ENCODE measurements at places on chromosomes 3 and 15.
A peak's percentile ranks its signal among the peaks of the same experiment; 100 is the strongest.

DNA sequence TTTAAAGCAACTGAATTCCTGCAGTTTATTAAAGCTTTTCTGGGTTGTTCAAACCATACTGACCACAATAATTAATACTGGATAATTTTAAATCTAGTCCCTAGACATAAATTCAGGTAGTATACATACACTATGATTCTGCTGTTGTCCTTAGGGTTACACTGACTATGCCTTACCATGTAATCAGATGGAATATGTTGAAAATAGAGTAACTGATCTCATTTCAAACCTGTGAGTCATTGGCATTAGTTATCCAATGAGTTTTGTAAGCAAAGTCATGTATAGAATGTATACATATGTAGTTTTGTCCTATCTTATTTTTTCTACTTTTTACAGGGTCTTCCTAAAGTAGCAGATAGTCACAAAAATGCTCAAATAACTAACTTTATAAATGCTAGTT, 517.1 kb upstream of the CCDC54 start:
- no peak for DNase-seq

GRCh38 chr15:97941572-97941971, 18.9 kb upstream of the ARRDC4 start:
- DNase-seq: no peak

DNA sequence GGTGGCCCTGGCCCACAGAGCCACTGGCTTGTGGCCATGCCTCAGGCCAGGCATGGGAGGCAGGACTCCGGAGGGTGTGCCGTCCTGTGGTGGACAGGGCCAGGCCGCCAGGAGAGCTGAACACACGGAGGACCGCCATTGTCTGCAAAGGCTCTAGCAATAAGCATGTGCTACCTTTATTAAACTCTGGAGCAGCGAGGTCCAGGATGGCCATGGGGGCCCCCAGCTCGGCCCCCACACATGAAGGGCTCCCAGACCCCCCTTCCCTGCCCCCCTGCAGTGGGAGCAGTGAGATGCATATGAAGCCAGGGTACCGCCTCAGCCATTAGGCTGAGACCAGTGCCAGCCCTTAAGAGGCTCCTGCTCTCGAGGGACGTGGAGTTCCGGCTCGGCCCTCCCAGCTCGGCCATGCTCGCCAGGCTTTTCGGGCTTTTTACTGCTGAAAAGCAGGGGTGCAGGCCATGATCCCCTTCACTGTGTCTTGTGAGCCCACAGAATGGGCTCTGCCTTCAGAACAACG, 2.7 kb downstream of the AMIGO3 start:
- no peak for DNase-seq

DNA sequence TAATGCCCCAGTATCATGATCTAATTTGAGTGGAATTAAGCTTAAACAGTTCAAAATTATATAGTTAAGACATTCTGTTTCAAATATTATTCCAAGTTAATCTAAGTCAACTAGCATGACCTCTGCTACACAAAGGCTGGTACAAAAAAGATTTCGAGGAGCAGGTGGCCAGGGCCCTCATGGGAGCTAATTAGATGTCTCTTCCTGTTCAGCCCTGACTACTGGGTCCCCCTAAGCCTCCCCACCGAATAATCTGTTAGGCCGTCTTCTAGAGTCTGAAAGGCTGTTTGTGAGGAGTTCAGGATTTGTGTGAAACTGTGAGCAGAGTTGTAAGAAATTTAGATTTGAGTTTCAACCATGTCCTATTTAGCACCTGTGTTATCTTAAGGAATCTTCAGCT, 75.4 kb downstream of the PPM1L start:
- DNase-seq: no peak

GRCh38 chr3:171192176-171192854, 165.8 kb upstream of the SLC2A2 start:
- DNase-seq: peak; percentile 32

DNA sequence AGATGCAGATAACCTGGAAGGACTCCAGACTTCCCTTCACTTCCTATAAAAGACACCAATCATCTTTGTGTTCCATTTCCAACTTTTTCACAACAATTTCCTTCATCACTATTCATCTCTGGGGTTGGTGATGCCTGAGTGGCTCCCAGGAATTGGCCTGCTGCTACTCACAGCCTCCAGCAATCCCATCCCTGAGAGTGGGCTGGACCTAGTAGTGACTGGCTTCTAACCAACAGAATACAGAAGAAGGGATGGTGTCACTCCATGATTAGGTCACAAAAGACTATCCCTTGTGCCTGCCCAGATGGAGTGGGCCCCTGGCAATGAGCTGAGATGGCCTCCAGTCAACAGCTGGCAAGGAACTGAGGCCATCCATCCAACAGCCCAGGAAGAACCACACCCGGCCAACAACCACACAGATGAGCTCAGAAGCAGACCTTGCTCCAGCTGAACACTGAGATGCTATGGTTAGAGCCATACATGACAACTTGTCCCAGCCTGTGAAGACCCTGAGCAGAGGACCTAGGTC, 20.9 kb downstream of the OCA2 start:
- DNase-seq: no peak

- DNase-seq: no peak
Measured at GRCh38 chr3:66320390-66320789, 99.6 kb downstream of the SLC25A26 start.
